CD4-positive, alpha-beta T cell treated with Interleukin-6 at 100 ng/mL for 8 hours (primary cell): ENCODE measurements at places on chromosomes 4 and X.

DNA sequence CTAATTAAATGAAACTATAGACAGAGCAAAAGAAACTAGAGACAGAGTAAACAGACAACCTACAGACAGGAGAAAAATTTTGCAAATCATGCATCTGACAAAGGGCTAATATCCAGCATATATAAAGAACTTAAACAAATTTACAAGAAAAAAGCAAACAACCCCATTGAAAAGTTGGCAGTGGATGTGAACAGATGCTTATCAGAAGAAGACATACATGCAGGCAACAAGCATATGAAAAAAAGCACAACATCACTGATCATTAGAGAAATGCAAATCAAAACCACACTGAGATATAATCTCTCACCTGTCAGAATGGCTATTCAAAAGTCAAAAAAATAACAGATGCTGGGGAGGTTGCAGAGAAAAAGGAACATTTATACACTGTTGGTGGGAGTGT lies 14.8 kb downstream of the ZNF280C start:
- DNase-seq: no peak

GRCh38 chr4:123956204-123956603 lies 559.6 kb downstream of the SPRY1 start:
- no peak for DNase-seq

- DNase-seq: no peak
These were observed 159.2 kb downstream of the ADGRL3 start for GRCh38 chr4:61359301-61359700.

DNA sequence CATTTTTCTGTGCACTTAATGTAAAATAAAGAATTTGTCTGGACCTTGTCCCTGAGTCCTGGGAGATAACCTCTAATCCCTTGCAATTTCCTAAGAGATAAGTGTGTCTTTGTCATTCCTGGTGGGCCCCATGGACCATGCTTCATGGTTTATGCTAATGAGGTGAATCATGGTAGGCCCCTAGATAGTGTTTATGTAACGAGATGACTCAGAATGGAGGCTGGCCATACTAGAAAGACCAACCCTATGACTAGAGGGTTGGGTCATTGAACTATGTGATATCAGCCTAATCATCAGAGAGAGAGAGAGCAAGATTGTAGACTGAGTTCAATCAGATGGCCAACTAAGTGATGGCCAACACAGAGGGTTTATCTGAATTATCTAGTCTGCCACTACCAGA lies 64.2 kb upstream of the NHSL2 start:
- no peak for DNase-seq

- no peak for DNase-seq
These were observed 965 bp downstream of the PPA2 start for GRCh38 chr4:105472871-105473323.

- DNase-seq: peak; percentile 19
These were observed 33.5 kb upstream of the RASSF6 start for GRCh38 chr4:73653695-73654106.

DNA sequence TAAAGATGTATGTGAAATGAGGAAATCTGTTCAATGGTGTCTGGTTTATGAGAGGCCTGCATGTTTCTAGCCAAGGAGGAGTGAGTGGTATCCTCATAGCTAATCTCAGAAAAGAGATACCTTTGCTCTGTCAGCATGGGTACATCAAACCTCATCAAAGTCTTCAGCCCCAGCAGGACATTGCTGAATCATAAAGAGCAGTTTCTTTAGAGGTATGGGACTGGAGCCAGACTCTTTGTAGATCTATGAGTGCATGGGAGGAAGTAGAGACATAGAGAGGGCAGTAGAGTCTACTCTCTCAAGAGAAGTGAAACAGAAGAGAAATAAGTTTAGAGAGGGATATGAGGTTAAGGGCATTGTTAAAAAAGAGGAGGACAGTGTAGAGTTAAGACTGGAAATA lies 1950.9 kb downstream of the ARAP2 start:
- DNase-seq: no peak

DNA sequence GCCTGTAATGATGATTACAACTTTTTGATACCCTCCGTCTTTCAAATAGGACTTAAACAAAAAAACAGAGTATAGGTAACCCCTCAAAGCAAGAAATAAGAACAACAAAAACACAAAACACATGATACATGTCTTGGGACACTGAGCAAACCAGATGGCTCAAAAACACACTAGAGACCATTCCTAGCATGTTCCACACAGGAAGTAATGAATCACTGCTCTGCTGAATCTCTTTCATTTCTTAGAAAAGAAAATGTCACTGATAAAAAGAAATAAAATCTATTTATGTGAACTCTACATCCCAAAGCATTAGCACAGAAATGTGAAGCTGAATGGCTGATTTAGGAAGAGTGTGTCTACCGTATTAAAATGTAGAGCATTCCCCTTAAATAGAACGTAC lies 134.5 kb upstream of the IL15 start:
- no peak for DNase-seq
